ENCODE measurements at places on chromosomes 1 and 21.

DNA sequence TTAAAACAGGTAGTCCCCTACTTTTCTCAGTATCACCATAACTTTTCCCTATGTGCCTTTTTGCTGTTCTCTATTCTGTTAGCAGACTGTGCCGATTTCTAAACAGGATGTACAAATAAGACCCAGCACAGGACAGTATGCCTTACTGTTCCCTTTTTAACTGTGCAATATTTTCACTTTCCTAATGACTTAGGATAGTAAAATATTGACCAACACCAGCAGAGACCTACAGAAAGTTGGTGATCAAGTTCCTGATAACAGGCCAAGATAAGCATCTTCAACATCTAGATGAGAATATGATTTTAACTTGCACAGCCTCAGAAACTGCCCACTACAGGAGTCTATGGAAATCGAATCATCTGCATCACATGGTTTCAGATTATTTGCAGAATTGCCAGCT, 42.0 kb downstream of the ADSS2 start:
- DNase-seq, result no peak

DNA sequence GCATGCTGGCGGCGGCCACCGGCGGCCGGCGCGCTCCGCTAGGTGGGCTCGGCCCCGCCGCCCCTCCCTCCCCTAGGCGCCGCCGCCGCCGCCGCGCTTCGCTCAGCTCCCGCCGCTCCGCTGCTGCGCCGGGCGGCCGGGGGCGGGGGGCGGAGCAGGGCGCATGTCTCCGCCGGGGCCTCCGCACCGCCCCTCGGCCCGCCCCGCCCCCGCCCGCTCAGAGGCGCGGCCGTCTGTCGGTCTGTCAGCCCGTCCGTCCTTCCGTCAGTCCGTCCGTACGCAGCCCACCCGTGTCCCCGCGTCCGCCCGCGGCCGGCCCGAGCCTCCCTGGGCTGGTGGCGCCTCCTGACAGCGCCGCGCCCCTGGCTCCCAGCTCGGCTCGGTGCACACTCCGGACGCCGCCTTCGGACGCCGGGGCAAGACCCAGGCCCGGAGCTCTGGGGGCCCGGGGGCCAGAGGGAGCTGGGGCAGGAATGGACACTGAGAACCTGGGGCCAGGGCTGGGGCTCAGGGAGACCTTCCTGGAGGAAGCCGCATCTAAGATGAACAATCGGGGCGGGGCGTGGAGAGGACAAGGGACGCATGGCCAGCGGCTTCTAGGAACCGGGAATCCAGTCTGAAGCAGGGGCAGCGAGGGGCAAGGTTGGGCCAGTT, at the start of gene GPR153:
TSS of gene GPR153 (minus strand) at position 138 of the 654 bp plus-strand sequence. CDS start 6,193 bp downstream, outside the sequence.
- DNase-seq, result no peak

GRCh38 chr1:152513081-152513480, 1.2 kb upstream of the CRCT1 start:
- no peak for DNase-seq

- DNase-seq, result no peak
Observed at GRCh38 chr21:29568020-29568697, 269.4 kb downstream of the BACH1 start.

GRCh38 chr1:239297910-239298309, 88.5 kb upstream of the CHRM3 start:
- DNase-seq, result no peak

- no peak for DNase-seq
Observed at GRCh38 chr1:180849031-180849775, 63.5 kb upstream of the KIAA1614 start.

GRCh38 chr1:225772848-225773247, 4.8 kb upstream of the SRP9 start:
- no peak for DNase-seq

GRCh38 chr1:167762061-167762746, 40.4 kb downstream of the MPZL1 start:
- no peak for DNase-seq

- DNase-seq, result no peak
Observed at GRCh38 chr1:201376464-201377374, 761 bp downstream of the TNNT2 start.

DNA sequence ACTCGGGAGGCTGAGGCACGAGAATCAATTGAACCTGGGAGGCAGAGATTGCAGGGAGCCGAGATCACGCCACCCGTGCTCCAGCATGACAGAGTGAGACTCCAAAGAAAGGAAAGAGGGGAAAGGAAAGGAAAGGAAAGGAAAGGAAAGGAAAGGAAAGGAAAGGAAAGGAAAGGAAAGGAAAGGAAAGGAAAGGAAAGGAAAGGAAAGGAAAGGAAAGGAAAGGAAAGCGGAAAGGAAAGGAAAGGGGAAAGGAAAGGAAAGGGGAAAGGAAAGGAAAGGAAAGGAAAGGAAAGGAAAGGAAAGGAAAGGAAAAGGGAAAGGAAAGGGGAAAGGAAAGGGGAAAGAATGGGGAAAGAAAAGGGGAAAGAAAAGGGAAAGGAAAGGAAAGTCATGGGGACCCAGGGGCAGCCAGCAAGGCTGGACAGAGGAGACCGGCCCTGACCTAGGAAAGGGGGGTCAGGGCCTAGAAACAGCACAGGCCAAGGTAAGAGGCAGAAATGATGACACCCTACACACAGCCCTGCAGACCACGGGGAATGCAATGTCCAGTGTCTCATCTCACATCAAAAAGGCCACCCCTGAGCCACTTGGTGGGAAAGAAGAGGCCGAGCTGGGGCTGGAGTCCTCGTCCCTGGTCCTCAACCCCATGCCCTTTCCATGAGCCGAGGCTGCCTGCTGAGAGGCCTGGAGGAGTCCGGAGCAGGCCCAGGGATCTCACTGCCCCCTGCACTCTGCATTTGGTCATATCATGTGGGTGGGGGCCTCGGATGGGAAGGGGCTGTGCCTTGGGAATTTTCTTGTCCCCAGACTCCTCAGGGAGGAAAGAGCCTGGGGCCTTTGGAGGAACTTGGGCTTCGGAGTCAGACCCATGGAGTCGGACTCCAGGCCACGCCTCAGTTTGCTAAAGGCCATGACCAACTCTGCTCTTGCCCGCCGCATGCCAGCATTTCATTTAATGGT, 18.8 kb upstream of the LAPTM5 start:
- no peak for DNase-seq

DNA sequence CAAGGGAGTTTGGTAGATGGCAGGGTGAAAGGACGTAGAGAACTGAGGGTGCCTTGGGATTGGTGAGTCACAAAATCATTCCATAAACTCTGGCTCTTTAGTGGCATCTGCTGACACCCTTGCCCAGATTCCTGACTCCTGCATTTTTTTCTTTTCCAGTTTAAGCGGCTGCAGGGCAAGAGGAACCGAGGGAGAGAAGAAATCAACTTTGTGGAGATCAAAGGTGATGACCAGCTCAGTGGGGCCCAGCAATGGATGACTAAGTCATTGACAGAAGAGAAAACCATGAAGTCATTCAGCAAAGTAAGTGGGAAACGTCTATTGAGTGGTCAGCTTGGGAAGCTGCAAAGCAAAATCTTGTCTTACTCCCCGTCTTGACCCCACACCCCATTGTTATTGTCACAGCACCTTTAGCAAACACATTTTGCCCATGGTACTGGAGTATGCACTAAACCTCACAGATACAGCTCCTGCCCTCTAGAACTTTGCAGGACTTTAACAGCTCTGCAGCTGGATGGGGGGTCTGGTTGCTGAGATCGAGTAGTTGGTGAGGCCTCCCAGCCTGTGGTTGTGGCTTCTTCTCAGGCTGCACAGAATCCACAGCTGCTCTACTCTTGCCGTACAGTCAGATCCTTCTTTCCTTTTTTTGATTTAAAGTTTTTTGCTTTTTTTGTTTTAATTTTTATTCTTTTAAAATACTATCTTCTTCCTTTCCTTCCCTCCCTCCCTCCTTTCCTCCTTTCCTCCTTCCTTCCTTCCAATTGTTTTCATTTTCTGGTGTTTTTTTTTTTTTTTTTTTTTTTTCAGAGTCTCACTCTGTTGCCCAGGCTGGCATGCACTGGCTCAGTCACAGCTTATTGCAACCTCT, 21.9 kb downstream of the SH2D2A start:
- DNase-seq, result no peak

- DNase-seq, result no peak
Observed at GRCh38 chr21:35406635-35407034, 357.5 kb upstream of the RUNX1 start.

DNA sequence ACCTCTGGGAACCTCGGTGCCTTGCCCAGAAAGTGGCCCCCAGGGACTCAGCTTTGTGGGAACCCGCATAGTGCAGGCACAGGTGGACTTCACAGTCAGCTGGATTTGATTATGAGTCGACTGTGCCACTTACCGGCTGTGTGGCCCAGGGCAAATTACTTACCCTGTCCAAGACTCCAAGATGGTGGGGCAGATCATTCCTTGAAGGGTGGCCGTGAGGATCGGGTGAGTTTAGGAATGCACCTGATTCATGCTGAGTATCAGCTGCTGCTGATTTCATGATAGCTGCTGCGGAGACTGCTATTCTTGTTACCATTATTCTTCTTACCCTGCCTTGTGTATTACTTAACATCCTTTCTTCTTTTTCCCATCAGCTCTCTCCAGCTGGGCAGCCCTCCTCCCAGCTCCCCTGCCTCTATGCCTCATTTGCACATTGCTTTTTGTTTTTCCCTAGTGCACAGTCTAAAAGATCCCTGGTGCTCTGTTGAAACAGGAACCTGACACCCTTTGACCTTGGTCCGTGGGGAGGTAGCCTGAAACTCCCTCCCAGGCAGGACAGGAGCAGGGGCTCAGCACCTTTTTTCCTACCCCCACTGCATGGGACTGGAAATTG, 40.5 kb upstream of the FHAD1 start:
- DNase-seq, result no peak

DNA sequence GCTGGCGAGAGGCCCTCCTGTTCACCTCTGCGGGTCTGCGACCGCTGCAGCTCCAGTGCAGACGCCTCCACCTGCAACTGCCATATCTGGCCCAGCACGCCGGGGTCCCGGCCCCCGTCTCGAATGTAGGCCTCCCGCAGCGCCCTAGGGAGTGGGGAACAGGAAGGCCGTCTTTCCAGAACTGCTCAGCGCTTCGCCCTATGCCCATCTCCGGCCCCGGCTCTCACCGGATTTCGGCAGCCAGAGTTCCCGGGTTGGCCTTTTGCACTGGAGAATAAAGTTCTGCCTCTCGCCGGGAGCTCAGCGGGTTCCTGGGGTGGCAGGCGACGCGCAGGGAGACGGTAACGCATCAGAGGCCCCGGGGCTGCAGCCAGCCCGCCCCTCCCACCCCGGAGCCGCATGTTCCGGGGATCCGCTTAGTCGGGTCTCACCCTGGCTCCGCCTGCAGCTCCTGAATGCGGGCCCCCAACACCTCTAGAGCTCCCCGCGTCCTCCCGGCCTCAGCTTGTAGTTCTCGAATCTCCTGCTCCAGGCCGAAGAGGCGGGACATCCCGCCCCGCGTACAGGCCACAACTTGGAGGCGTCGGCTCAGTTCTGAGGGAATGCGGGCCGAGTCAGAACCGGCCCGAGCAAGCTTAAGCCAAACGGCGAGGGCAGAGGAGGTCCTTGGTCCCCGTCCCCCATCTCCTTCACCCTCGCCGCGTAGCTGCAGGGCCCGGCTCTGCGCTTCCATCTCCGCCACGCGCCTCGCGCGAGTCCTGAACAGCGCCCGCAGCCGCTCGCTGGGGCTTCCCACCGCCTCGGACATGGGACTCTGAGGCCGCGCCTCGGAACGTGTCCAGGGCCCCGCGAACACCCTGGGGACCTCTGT, 1.1 kb downstream of the CCDC17 start:
- DNase-seq, result no peak

DNA sequence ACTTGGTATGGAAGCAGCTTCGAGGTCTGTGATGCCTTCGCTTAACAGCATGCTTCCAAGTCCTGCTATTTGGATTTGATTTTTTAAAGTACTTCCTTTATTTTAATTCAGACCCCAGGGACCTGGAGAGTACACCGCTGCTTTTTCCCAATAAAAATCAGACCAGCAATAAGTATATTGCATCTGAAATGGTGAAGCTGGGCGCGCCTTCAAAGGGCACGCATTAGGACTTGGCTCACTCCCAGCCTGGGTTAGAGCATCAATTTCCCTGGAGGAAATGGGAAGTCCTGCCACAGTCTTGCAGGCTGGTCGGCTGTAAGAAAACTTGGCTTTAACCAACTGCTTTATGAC, 325.1 kb downstream of the RRAGC start:
- no peak for DNase-seq

DNA sequence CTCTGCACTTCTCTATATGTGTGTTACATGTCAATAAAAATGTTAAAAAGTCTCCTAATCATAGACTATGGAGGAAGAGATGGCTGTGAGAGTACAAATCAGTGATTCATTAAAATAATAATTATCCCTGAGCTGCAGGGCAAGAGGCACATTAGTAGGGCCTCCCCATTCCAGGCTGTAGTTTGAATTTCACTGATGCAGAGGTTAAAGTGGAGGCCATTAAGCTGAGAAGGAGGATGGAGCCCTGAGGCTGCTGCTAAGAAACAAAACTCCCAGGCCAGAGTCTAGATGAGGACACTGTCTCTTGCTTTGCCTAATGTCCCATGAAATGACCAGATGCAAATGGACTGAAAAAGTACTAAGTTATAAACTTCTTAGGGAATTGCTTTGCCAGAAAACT, 89.1 kb upstream of the WDR26 start:
- DNase-seq, result no peak

DNA sequence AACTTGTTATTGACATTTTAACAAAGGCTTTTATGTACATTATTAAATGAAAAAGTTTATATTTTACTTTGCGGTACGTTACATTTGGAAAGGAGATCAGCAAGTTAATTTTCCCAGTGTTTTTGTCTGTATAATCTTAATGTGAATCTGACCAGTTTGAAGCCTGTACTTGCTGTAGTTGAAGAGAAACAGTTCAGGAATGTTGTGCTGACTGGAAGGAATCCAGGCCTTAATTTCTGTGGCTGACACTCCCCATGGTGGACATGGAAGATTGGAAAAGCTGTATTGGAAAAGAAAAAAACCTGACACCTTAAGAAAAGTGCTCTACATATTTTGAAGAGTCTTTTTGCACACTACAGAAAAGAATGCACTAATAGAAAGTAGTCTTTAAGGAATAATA, 15.5 kb downstream of the LEPR start:
- DNase-seq, result no peak

GRCh38 chr1:176773038-176773437, 310.1 kb downstream of the PAPPA2 start:
- no peak for DNase-seq

DNA sequence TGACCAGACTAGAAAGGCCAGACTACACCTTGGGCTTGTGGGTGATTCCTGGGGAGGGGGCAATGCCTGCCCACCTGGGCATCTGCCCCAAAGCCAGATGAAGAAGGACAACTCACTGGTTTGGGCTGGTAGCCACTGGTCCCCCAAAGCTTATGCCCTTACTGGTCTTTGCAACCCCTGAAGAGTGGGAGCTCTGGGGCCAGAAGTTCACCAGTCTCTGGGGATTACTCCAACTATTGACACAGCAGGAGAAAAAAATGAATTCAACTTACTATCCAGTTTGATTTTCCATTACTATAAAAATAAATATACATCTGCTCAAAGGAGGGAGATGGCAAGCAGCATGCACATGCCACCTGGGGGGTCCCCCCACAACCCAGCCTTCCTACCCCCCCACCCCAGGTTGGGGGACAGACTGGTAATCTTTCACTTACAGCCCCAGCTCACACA, 2.6 kb downstream of the AHDC1 start:
- no peak for DNase-seq

DNA sequence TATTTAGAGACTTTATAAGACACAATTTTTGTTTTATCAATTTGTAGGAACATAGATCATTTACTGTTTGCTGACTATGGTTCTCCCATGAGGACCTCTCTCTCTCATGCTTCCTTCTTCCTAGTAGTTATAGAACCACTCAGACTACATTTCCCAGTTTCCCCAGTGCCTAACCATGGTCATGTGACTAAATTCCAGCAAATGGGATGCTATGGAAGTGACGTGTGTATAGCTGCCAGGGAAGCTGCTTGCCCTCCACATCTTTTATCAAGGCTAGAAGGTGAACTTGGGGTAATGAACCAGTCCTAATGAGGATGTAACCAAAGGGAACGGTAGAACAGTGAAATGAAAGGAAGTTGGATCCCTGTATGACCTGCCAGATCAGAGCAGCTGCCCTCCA, 184.0 kb downstream of the MIS18A start:
- no peak for DNase-seq
